ENCODE measurements at places on chromosomes 11 and 22.

DNA sequence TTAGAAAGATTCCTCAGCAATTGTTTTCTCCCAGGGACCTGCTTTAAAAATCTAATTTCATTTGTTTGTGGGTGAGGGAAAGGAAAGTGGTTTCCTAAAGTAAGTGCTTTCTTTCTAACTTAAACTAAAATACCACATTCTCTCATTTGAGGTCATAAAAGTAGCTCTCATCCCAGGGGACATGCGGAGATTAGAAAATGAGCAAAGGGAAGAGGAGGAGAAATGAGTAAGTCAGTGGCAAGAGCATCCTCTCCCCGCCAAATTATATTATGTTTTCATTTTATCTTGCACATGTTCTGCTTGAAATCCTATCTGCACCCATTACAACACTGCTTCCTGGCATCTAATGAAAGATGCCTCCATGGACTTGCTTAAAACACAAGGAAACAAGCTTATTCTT lies 191.4 kb downstream of the ARHGAP42 start:
- no peak for DNase-seq

DNA sequence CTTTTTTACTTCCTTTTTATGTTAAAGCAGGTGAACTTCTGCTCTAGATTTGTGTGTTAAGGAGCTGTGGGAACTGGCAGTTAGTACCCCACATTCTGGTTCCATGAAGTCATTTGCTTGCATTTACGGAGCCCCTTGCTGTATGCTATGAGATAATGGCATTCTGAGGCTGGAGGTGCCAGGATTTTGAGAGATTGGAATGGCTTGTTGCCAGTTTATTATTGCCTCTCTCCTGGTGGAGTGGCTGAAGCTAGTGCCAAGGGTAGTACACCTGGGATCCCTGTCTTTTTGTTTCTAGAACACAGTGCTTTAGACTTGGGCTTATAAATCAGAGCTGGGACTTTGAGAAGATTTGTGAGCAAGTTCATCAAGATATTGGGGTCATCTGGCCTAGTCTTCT lies 73.8 kb downstream of the STIM1 start:
- no peak for DNase-seq

DNA sequence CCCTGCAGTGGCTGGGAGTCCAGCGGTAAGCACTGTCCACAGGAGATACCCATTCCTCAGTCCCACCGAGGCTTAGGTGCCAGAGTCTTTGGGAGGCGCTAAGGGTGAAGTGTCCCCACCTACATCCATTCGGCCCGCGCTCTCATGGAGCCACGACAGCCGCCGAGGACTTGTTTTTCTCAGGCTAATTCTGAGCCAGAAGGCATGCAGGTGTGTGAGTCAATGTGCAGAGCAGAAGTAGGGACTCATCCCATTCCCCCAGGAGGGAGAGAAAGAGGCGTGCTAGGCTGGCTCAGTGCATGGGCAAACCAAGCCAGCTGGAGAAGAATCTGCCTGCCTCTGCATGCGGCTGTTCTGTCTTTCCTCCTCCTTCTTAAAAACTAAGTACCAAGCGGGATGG lies 46.6 kb downstream of the KCNC1 start:
- no peak for DNase-seq

DNA sequence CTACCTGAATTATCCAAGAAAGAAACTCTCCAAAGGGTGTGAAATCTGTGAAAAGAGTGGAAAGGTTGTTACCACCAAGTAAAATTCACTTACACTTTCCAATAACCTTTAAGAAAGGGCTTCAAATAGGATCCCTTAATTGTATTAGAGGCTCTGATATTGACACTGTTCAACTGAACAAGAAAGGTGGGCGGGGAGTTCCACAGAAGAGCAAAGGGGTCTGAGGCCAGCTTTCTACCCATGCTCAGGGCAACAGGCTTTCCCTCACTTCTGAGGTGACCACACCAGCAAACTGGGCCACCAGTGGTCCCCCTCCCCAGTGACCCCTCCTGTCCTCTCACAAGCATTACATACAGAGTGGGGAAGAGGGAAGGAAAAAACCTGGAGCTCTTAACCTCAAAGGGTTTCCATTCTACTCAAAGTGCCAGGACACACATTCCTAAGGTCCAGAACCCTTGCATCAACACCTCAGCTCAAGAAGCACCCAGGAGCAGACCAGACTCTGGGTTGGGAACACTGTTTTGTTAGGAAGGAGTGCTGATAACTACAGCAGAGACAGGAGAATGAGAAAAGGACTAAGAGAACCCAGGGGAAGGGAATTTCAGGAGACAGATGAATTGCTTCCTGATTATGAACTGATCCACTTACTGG lies 71.6 kb upstream of the AKIP1 start:
- no peak for DNase-seq

- no peak for DNase-seq
Measured at GRCh38 chr11:65903068-65903481, 2.9 kb upstream of the FOSL1 start.

Data from inflammatory macrophage (primary cell).